ENCODE measurements at places on chromosomes 7 and 10.

GRCh38 chr10:104139221-104139620 is 17.2 kb downstream of the SFR1 start:
- DNase-seq, result no peak

GRCh38 chr7:45224832-45225231 is 67.2 kb downstream of the RAMP3 start:
- DNase-seq, result no peak

GRCh38 chr10:81027223-81027622 is 489.5 kb downstream of the SH2D4B start:
- no peak for DNase-seq

DNA sequence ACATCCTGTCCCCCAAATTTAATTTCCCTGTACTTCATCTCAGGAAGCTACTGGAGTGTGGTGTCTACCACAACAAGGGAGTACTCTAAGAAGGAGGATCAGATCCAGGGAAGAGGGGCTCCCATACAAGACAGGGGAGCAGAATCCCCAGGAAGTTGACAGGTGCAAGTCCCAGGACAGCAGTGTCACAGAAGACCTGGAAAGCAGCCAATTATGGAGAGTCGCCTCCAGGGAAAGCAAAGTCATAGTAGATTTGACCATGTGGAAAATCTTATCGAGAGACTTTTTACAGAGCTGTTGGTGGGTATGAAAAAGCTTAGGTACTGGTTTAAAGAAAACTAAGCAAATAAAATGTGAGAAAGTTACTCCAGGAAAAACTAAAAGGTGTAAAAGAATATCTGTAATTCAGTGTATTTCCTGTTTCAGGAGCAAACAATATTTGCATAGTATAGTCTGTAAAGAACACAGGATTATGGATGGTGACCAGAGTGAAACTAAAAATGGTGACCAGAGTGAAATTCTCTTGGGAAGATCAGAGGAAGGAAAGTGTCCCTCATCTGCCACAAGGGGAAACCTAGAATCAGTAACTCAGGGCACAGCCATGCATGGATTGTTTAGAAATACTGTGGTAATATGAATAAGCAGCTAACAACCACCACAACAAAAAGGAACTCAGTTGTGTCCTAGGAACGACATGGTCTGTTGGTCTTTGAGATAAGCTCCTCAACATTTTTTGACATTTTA is 44.5 kb downstream of the LANCL2 start:
- DNase-seq, result no peak

DNA sequence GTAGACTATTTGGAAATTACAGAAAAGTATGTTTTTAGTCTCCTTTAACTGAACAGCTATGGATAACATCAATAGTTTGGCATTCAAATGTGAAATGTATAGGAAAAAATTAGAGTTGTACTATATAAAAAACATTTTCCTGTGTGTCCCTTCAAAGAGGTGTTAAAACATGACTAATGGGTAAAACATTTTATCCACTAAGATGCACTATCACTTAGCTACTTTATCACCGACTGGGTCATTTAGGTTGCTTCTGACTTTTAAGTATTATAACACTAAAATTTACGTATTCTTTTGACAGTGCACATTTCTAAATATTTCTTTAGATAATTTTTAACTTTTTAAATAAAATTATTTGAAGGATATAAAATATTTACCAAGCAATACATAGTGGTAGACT is 77.6 kb downstream of the UBE2H start:
- no peak for DNase-seq

- no peak for DNase-seq
Measured at GRCh38 chr10:131892806-131893675, 7.8 kb upstream of the PPP2R2D start.

DNA sequence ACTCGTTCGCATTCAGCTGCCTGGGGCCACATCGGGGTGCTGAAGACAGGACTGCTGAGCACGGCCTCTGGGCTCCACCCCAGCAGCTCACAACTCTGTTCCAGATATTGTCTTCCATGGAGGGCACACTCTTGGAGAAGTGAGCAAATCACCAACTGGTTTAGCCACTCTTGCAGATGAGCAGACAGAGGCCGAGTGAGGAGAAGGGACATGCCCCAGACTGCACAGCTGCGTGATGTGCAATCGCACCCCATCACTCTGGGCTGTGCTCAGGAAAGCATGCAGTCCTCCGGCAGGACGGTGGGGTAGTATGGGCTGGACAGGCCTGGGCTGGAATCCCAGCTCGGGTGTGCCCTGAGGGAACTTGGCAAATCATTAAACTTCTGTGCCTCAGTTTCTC is 111.6 kb downstream of the FAM53B start:
- DNase-seq, result no peak

- no peak for DNase-seq
Measured at GRCh38 chr7:27176524-27176845, 2.4 kb upstream of the HOXA10 start.

DNA sequence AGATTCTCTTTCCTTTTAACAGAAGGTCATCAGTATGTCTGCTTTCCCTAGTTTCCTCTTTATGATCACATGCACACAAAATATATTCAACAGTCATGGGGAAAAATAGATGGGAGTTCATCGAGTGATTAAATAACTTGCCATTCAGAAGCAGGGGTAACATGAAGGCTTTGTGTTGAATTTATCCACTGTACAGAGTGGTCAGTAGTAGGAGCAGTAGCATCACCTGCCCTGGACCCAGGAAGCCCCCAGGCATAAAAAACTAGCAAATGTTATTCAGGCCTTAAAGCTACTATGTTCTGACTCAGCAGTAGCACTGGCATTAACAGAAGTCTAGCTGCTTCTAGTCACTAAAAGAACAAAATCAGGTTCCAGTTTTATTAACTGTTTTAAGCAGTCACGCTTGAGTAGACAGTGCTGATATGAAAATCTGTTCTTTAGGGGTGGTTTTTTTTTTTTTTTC is 31.4 kb upstream of the FAM133B start:
- no peak for DNase-seq

DNA sequence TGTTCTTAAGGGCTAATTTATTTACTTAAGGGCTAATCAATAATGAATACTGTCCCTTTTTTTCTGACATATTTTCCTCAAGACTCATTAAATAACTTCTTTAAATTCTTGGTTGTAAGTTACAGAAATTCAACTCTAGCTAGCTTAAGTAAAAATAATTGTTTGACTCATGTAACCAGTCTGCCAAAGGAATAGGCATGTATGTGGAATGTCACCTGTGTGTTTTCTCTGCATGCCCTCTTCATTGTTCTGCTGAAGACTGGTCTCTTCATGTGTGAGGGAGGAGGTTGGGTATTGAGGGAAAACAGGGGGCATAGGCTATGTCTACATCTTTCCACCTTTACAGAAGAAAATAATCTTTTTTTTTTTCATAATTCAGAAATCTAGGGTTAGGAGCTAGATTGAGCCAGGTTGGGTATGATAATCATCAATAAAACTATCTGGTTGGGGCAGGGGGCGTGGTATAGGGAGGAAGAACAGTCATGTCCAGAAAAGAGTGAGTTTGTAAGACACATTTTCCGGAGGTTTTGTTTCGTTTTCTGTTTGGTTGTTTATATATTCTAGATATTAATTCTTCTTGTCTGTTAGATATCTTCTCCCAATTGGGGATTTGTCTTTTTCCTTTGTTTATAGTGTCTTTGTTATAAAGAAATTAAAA is 37.9 kb downstream of the EXOC4 start:
- no peak for DNase-seq

DNA sequence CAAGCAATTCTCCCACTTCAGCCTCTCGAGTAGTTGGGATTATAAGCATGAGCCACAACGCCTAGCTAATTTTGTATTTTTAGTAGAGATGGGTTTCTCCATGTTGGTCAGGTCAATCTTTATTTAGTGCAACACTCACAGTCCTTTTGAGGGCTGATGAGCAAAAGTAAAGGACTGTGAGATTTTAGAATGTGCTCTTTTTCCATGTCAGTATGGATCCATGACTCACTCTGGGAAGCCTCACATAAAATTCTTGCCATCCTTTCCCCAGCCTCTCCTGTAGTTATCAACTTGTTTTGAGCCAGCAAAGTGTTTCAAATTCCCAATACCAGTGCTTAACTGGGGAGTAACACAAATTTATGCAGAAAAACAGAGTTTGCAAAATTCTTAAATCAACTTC is 135.8 kb upstream of the CXCL12 start:
- no peak for DNase-seq

DNA sequence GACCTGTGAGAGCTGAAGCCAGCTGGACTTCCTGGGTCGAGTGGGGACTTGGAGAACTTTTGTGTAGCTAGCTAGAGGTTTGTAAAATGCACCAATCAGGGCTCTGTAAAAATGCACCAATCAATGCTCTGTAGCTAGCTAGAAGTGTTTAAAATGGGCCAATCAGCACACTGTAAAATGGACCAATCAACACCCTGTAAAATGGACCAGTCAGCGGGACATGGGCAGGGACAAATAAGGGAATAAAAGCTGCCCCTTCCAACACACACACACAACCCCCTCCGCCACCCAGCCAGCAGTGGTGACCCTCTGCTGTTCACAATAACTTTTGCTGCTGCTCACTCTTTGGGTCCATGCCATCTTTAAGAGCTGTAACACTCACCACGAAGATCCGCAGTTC is 7.1 kb downstream of the ZNF511 start:
- no peak for DNase-seq

DNA sequence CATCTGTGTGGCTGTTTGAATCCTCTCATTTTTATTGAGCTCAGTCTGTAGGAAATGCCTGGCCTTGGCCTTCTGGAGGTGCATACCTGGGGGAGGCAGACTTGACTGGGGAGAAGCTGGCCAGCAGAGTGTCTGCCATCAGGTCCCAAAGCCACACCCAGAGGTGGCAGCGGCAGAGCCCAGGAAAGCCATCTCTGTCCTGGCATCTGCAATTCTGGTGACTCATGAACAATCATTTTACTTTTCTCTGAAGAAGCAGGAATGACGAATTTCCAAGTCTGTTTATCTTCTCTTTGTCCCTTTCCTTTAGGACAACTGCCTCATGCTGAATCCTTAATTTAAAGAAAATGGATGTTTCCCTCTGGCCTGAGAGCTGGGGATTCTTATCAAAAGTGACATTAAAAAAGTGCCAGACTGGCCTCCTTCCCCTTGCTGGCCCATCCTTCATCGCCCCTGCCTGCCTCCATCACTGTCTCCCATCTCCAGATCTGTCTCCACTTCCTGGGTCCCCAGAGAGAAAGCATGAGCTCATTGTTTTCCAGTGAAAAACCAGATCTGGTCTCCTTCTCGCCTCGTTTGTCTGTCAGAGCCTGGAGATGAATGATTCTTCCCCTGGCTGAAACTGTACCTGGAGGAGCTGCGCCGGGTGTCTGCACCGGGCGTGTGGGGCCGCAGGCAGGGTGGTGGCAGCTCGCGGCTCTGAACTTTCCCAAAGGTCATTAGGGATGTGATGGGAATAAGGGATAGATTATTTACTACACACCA is 124.5 kb downstream of the TMEM178B start:
- no peak for DNase-seq

- no peak for DNase-seq
Measured at GRCh38 chr7:69567800-69568199, 30.5 kb upstream of the AUTS2 start.

Data from stimulated activated CD8-positive, alpha-beta memory T cell treated with anti-CD3 and anti-CD28 coated beads, Interleukin-7, amount 100 ng/mL, for 48 hours (primary cell).